NCI-H2029 (cell line): ENCODE measurements at places on chromosomes 2 and 18.

- DNase-seq = no peak
Measured at GRCh38 chr2:200770847-200771246, 40.9 kb upstream of the BZW1 start.

GRCh38 chr2:231715499-231715837, 7.1 kb downstream of the PTMA start:
- no peak for DNase-seq

DNA sequence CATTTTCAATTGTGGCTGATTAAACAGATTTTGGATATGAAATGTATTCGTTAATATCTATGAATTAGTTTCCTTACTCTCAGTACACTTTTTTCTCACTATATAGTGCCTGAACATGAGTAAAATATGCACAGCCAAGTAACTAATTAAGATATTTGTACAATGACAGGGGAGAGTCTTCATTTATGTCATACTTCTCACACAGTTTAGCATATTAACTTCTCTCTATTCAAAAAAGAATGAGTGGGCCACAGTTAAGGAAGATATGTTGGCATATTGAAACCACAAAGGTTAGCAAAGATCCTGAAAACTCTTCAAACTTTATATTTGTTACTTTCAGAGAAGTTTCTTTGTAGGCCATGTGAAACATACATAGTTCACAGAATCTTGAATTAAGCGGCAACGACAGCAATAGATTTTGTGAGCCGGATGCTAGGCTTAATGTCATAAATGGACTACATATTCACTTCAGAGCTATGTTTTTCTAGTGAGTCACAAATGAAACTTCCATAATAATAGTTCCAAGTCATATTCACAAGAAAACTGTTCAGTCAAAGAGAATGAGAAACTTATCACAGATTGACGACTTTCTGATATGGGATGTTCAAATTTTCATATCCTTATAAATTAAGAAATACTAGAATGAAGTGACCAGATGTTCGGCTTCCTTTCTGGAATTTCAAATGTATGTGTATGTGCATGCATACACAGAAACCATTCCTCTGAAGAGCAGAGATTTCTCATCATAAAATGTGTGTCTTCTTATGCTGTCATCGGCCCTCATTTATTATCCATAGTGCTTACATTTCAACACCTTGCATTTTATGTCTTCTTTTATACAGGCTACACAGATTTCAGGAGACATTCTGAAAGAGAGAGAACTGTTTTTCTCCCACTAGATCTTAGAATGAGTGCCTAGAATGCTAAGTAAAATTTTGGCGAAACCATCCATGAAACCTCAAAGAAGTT, 584.0 kb downstream of the SATB2 start:
- DNase-seq = no peak

DNA sequence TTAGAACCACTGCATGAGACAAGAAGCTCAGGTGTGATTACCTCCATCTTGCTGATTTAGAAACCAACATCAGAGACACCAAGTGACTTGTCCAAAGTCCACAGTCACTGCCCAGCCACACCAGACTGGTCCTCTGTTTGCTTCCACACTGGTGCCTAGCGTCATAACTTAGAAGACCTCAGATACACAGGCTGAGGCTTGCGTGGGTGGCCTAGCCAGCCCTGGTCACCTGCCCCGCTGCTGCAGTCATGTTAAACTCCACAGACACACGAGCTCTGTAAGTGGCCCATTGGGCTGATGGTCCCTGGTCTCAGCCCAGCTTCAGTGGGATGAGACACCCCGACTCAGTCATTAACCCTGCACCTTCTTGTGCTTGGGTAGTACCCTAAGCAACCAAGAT, 47.1 kb downstream of the CNGA3 start:
- no peak for DNase-seq

DNA sequence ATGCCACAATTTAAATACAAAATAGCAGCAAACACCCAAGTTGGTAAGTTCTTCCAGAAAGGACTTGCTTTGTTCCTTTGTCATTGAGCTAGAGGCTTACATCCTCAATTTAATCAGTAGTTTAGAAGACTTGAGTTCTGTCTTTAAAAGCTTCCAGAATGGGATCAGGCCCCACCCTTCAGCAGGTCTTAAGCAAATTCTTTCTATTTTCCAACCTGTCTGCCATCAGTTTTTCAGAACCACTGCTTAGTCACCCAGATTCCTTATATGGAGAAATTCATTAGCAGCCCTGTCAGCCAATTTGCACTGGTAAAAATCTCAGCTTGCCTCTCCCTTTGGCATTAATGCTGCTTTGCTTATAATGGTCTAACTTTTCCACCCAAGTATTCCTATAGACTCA, 263.6 kb upstream of the HNMT start:
- no peak for DNase-seq

DNA sequence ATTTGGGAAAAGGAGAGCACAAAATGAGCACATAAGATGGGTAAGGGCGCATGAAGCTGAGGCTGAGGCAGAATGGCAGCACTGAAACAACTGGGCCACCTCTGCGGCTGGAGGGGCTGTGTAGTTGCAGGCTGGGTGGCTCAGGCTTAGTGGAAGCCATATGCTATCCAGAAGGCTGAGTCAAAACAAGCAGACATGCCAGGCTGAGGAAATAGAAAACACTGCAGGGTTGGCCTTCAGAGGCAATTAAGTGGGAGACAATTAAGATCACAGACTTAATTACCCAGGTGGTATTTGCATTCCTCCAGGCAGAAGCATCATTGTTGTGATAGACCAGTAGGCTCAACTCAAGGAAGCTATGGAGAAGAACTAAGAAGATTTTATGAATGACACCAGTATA, 11.4 kb upstream of the XPO1 start:
- no peak for DNase-seq

DNA sequence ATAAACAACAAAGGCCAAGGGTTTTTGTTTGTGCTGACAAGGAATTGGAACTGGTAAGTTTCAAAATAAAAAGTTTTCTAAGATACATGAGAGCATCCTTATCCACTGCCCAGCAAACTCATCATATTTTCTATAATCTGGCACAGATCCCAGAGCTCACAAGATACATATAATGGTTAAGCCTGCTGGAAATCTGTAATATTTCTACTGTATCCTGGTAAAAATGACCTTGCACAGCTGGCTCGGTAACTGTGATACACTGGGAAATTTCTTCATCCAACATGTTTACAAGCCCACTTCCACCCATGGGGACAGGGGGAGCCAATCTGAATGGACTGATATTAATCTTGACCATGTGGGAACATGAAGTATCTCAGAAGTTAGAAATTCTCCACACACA, 425.4 kb upstream of the MMADHC start:
- DNase-seq = no peak

GRCh38 chr2:49812730-49813129, 658.4 kb upstream of the FSHR start:
- DNase-seq = no peak

DNA sequence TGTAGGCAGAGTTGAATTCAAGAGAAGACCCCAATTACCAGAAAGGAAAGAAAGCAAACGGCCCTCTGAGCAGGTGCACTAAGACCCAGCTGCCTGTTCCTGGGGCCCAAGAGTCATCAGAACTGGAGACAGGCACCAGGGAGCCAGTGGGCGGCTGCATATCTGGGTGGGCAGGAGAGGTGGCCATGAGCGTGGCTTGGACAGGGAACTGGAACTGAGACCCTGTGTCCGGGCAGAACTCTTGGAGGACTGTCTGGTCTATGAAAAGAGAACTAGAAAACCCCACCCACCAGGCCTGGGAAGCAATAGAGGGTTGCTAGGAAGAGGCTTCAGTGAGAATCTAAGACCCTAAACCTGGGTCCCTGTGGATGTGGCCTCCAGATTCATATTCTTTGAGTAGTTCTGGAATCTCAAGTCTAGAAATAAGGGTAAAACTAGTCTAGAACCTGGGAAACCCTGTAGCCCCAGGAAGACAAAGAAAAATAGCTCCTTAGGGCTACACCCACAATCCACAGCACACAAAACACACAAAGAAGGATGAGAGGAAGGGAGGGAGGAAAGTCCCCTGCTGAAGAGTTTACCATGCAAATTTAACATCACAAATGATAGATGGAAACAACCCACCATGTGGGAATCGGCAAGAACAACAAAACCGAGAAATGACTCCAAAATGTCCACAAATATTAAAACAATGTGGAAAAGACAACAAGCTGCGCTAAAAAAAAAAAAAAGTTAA, 147.0 kb downstream of the HDAC4 start:
- no peak for DNase-seq

- DNase-seq = no peak
Measured at GRCh38 chr2:213247566-213247965, 36.7 kb upstream of the SPAG16 start.

- DNase-seq = no peak
Measured at GRCh38 chr2:10430886-10431622, 17.1 kb downstream of the ODC1 start.

DNA sequence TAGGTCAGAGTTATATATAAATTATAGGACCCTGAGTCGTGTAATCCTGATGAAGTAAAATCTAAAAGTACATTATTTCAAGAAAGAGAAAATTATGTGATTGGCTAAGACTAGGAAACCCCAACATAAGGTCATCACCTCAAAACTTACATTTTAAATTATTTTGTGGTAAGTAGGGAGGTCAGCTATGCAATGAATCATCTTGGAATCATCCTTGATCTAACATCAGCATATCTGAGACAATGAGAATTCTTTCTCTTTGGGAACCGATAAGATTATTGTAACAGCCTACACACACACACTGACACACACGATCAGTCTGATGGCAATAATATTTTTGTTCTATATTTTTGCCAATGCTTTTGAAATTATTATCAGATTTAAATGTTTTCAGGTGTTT, 904.8 kb upstream of the CHAC2 start:
- no peak for DNase-seq

GRCh38 chr2:157364257-157364974, 38.8 kb upstream of the ERMN start:
- DNase-seq = no peak

DNA sequence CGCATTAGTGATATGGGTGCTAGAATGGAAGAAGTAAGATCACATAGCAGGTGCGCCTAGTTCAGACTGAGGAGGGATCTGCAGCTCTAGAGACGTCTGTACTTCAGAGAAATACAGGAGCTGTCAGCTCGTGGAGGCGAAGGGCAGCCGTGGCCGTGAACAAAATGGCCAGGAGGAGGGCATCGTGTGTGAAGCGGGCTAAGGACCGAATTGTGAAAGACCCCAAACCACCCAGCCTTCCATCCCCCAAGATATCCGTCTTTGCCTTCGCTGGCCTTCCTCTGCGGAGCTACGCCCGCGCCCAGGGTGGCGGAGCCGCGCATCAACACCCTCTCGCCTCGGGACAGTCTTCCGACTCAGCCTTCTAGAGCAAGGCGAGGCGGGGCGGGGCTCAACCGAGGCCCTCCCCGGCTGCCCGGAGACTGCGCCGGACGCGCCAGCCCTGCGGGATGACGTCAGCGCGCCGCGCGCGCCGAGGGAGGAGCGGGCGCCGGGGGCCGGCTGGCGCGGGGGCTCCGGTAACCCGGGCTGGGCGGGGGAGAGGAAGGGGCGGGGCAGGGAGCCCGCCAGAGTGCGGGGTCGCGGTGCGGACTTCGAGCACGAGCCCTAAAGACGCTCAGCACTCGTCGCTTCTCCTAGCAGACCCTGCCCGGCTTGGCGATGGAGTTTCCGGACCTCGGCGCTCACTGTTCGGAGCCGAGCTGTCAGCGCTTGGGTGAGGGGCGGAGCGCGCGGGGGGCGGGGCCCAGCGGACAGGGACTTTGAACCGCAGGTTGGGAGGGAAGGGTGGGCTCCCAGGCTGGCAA, at the start of gene ZFAND2B:
ZFAND2B (plus strand) TSS at position 455 of the 806 bp plus-strand sequence; CDS start at position 661, 206 bp downstream.
- peak; percentile 92 for DNase-seq

GRCh38 chr2:197113275-197113711, 186.8 kb upstream of the PGAP1 start:
- DNase-seq = peak; percentile 10

DNA sequence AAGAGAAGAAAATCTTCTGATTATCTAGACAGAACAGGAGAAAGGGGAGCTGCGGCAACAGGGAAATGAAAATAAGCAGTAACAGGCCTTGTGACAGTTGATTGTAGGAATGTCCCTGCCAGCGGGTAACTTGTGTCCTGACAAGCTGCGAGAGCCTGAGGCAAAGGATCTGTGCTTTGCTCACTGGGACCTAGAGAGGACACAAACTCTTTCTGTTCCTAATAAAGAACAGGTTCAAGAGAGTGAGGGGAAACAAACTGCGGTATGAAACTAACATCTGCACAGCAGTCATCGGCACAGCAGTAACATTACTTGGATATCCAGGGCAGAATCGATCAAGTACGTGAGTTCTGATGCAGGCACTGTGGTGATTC, 103.7 kb upstream of the THOC1 start:
- no peak for DNase-seq

- no peak for DNase-seq
Measured at GRCh38 chr2:237563816-237564215, 2.6 kb upstream of the PRLH start.

DNA sequence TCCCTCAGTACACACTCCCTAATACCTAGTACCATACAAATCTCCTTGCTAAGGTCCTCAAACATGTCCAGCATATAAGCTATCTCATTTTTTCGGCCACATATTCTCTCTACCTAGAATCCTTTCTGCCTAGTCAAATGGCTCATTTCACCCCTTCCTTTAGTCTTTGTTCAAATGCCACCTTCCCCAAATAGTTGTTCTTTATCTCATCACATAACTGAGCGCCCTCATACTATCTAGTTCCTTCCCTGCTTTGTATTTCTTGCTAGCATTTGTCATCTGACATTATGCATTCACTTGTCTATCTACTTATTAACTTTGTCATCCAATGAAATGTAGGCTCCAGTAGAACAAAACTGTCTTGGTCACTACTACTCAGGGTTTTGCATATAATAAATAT, 35.5 kb downstream of the RPRD1A start:
- DNase-seq = no peak

DNA sequence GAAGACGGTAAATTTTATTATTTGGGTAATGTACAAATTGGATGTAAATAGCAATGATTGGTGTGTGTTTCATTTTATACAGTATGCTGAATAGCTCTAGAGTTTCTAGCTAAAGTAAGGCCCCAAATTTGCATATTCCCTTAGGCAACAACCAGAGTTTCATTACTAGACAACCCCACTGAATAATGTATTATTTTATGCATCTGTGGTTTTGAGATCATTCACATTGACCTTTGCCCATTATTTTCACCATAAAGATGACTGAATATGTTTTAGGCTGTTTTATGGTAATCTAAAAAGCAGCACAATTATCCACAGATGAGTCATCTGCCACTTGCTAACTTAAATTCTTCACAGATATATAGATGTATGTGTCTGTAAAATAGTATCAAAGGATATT, 44.5 kb upstream of the C2orf74 start:
- no peak for DNase-seq

GRCh38 chr2:74985978-74986609, 27.7 kb downstream of the POLE4 start:
- no peak for DNase-seq

- DNase-seq = no peak
Measured at GRCh38 chr2:241654551-241654950, 17.1 kb downstream of the ATG4B start.

- DNase-seq = no peak
Measured at GRCh38 chr2:159146996-159147666, 139.4 kb downstream of the WDSUB1 start.

GRCh38 chr18:23258566-23259469, 123.5 kb downstream of the CABLES1 start:
- DNase-seq = no peak
